Activated naive CD8-positive, alpha-beta T cell treated with anti-CD3 and anti-CD28 coated beads, Interleukin-2, amount 10 ng/mL, durations not matched to agents 7 days and 5 days (primary cell): ENCODE measurements at places on chromosomes 11 and 22. TPM values are rescaled to one million over a fixed set of nuclear protein-coding genes. Genes with fewer than 3 reads are reported as not detected.

The OR8G5 gene
- total RNA-seq, result not detected

- DNase-seq, result no peak
These were observed 328.3 kb downstream of the FAT3 start for GRCh38 chr11:92552942-92553341.

DNA sequence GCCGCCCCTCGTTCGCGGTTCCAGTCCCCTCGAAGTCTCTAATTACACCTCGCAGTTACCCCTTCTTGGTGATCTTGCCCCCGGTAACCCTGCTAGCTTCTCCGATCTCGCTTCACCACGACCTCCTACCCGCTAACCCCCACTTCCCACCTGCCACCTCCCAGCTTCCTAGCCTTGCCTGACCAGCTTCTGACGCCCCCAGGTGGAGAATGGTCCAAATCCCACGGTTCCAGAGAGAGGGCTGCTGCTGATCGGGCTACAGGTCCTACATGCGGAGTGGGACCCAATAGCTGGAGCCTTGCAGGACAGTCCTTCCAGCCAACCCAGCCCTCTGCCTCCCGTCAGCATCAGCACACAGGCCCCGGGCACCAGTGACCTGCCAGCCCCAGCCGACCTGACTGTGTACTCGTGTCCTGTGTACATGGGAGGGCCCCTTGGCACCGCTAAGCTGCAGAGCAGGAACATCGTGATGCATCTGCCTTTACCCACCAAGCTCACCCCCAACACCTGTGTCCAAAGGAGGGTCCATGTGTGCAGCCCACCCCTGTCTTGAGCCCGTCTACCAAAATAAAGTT is 31.9 kb downstream of the RRP8 start:
- no peak for DNase-seq

GRCh38 chr22:50238755-50239154 is 6.1 kb downstream of the TUBGCP6 start:
- no peak for DNase-seq

DNA sequence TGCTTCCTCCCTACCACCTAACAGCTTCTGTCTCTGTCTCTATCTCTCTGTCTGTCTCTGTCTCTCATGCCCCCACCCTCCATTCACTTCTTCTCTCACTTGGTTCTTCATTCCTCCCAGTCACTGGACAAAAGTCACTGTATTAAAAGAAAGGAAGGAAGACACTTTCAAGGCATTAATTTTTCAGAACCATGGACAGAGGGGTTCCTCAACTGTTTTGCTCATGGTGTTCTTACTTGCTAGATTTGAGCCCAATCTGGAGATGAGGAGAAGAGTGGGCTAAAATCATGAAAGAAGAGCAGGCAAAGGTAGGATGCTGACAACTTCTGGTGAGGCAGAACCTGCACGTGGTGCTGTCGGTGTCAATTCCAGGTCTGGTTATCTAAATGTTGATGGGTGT is 116.7 kb upstream of the LARGE1 start:
- no peak for DNase-seq
